ENCODE measurements at places on chromosomes 6 and 20.

DNA sequence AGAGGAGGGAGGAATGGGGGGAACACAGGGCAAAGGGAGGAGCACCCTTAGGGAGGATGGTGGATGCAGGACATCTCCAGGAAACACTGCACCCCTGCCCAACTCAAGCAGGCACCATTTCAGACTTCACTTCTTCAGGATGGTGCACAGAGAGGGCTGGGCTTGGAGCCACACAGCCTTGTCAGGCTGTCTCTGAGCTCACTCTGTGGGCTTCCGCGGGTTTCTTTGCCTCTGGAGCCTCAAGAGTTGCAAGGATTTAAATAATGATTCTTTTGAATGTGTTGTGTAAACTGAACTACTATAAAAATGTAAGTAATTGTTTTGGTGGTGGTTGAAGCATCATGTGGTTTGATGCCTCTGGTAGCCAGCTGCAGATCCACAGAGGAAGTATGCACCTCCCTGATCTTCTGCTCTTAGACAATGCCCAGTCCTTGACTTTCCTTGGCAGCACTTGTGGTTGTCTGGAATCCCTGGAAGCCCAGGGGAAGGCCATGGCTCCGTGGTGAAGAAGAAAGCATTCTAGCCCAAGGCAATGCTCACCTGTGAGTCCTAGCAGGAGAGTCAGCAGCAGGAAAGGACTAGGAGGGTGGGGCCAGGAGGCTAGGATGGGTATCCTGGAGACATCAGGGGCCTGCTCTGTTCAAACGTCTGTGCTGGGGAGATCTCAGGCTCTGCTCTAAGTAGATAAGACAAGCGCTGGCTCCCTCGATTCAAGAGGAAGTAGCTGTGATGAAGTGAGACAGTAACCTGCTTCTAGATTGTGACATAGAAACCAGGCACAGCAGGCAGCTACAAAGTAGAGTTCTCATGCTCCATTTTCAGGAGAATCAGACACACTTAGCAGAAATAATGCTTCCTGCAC is 50.2 kb upstream of the SIRPG start:
- no peak for DNase-seq

DNA sequence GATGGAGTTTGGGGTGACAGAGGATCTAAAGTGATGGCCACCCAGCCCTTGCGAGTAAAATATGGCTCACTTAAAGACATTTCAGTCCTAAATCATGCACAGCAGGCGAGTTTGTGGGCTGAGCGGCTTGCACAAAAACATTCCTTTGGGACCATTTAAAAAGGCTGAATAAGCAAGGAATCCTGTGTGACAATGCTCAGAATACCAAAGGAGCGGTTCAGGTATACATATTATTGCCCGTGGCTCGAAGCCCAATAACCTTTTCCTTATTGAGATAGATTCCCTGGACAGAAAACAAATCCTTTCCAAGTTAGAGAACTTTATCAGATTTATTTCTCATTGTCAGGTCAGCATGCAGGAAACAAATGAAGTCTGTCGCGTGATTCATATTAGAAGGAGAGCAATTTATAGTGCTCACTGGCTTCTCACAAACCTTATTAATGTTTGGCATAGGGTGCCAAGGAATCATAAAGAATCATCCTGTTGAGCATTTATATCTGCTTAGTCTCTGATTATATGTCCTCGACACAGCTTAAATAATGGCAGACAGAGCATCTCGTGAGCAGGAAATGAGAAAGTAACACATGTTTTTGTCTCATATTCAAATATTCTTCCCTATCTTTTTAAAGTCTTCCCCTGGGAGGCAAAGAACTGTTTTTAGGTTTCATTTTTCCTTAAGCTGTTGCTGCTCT is 121.3 kb downstream of the TRMT11 start:
- no peak for DNase-seq

DNA sequence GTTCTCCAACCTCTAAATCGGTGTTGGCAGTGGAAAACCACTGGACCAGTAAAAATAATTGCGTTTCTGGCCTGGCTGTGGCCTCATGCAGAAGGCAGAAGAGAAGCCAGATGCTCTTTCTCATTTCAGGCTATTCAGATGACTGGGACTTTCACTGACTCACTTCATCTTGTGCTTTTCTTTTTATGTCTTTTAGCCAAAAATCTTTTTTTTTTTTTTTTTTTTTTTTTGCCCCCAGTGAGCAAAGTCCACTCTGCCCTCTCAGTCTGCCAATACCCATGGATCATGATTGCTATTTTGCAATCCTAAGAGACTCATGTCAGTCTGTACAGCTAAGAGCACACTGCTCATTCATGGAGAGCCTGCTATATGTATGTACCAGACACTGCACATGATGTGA is 962.5 kb downstream of the KIF16B start:
- no peak for DNase-seq

- DNase-seq, result no peak
Observed at GRCh38 chr6:7763881-7764280, 38.0 kb downstream of the BMP6 start.

DNA sequence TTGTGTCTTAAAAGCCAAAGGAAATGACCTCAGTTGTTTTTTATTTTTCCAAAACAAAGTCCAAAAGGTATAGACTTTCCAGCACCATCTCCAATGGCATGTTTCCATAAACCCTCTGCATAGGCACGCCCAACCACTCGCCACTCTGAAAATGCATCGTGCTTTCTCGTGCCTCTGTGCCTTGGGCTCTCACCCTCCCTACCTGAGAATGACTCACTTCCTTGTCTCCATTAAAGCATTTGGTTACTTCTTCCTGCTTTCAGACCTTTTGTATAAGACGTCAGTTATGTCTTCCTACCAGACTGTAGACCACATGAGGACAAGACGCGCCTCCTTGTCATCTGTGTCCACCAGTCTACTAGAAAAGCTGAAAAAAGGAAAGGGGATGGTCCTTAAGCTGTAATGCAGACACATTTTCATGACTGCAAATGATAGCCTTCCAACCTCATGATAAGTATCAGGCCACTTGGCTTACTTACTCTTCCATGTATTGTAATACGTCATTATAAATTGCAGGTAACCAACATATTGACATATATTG is 61.2 kb upstream of the CDYL start:
- DNase-seq, result no peak

DNA sequence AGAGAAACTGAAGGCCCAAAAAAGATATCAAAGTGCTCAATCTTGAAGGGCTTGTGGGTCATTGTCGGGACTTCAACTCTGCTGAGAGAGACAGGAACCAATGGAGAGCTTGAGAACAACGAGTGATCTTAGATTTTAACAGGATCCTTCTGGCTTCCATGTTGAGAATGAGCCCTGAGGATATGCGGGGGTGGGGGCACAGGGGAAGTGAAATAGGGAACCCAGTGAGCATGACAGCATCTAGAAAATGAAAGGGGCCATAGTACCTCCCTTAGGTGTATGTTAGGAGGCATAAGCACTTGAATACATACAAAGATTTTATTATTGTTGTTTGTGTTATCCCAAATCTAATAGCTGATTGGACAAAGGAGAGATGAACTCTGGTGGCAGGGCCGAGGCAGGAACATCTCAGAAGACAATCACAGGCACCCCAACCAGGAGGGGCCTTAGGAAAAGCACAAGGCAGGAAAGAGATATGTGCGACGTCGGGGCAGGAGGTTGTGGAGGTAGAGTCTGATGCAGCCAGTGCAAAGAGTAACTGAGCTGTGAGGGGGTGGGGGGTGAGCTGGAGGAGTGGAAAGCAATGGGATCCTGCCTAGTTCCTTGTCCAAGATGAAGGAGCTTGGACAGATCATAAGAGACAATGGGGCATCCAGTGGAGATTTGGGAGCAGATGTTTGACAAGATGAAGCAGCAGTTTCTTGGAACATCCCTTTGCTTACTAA is 10.4 kb downstream of the TGM6 start:
- no peak for DNase-seq

- DNase-seq, result no peak
Observed at GRCh38 chr6:137820425-137820824, 46.6 kb upstream of the TNFAIP3 start.

- DNase-seq, result no peak
Observed at GRCh38 chr6:73823046-73823735, 127.2 kb downstream of the CD109 start.

- DNase-seq, result no peak
Observed at GRCh38 chr6:119738425-119738824, 388.9 kb upstream of the MAN1A1 start.

GRCh38 chr20:48669946-48670605 is 157.7 kb downstream of the PREX1 start:
- no peak for DNase-seq

GRCh38 chr6:54525731-54526130 is 217.5 kb downstream of the TINAG start:
- no peak for DNase-seq

DNA sequence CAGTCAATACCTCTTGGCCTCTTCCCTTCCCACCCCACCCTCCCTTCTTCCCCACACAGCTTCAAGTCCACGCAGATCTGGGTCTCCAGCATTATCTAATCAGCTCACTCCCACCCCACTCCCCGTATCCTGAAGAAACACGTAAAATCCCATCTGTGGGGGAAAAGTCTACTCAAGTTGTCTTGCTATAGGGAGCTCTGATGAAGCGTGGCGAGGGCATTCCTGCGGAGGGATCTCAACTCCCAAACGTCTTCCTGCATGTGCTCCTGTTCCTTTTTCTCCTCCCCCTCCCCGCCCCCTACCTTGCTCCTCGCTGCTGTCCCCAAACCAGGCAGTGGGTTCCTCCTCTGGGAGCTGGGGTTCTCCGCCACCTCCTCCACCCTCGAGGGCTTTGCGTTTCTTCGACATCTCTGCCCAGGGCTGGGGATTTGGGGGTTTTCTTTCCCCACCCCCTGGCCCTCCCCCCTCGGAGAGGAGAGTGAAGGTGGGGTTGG is 181.8 kb downstream of the TBXT start:
- DNase-seq, result no peak

DNA sequence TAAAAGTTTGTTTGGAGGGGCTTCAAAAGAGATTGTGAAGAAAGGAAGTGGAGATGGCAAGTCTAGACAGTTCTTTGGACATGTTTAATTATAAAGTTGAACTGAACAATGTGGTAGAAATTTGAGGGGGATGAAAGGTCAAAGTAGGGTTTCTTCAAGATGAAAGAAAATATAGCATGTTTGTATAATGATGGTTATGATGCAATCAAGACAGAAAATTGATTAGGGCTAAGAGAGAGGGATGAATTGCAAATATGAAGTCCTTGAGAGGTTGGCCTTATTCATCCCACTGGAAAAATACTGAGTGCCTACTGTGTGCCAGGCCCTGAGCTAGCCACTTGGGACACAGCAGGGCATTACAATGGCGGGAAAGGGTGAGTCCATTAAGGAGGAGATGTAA is 37.6 kb downstream of the NHSL1 start:
- no peak for DNase-seq

- no peak for DNase-seq
Observed at GRCh38 chr6:153392156-153392555, 261.1 kb upstream of the RGS17 start.

GRCh38 chr6:104506429-104506828 is 353.3 kb downstream of the HACE1 start:
- DNase-seq, result no peak

DNA sequence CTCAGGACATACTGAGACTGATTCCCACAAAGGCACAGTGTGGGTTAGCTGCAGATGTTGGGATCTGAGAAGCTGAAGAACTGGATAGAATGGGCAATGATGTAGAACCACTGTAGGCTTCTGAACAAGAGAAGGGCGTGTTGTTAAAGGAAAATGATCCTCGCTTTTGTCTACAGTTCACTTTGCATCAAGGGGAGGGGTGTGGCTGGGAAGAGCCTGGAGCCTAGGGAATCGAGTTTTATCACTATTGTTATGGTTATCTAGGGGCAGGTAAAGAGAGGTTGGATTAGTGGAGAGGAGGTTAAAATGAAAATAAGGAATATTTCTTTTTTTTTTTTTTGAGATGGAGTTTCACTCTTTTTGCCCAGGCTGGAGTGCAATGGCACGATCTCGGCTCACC is 768.1 kb downstream of the KIF16B start:
- no peak for DNase-seq

DNA sequence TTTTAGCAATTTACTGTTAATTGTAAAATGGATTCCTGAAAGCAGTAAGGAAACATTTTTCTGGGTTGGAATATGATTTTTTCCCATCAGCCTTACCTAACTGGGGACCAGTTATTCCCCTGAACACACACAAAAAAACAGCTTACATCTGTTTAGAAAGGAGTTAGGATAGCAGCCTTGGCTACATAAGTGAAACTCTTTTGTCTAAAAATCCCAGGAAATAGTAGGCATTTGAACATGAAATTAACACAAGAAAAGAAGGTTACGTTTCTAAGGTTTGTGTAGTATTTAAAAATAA is 696.2 kb upstream of the MARCKS start:
- no peak for DNase-seq

DNA sequence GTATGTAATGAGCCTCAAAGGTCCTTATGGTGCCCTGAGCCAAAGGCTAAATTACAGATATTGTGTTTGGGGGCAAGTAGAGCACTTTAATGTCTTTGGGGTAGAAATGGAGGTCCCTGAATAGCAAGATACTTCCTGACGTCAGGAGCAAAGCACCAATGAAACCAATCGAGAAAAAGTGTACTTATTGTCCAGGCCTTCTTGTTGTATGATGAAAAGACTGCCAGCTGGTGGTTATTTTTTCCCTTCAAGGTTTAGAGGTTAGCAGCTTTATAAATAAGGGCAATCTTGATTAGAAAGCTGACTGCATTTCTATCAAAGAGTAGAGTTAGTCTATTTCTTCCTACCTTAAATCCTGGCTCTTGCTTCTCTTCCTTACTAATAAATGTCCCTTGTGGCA is 76.1 kb upstream of the HSF2 start:
- no peak for DNase-seq

DNA sequence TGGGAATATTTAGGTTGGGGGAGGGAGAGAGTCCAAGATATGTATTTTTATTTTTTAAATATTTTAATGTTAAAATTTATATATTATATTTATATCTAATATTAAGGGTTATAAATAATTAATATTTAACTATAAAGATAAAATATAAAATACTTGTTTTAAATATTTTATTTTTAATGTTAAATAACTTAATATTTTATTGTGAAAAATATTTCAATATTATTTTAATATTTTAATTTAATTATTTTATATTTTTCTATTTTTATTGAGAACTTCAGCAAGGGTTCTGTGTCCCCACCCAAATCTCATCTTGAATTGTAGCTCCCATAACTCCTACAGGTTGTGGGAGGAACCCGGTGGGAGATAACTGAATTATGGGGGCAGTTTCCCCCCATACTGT is 34.0 kb downstream of the PERP start:
- no peak for DNase-seq

GRCh38 chr6:73565767-73566485 is 45.1 kb upstream of the EEF1A1 start:
- no peak for DNase-seq

DNA sequence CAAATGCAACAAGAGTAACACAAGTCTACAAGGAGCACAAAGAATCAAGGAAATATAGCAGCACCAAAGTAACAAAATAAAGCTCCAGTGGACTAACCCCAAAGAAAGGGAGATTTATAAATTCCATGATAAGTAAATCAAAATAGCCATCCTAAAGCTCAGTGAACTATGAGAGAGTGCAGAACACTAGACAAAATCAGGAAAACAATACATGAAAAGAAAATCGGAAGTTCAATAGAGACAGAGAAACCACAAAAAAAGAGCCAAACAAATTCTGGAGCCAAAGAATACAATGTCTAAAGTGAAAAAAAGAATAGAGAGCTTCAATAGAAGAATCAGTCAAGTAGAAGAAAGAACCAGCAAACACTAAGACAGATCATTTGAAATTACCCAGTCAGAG is 247.3 kb upstream of the TENT5A start:
- DNase-seq, result no peak

- no peak for DNase-seq
Observed at GRCh38 chr20:32201977-32202363, 5.6 kb downstream of the PLAGL2 start.

- no peak for DNase-seq
Observed at GRCh38 chr6:44339301-44339700, 3.1 kb upstream of the SPATS1 start.

All from fibroblast of skin of left biceps (primary cell).